Lower leg skin (tissue), 4 donors: ENCODE measurements at places on chromosomes 7 and 10. TPM values are rescaled to one million over a fixed set of nuclear protein-coding genes. Genes with fewer than 3 reads are reported as not detected.

DNA sequence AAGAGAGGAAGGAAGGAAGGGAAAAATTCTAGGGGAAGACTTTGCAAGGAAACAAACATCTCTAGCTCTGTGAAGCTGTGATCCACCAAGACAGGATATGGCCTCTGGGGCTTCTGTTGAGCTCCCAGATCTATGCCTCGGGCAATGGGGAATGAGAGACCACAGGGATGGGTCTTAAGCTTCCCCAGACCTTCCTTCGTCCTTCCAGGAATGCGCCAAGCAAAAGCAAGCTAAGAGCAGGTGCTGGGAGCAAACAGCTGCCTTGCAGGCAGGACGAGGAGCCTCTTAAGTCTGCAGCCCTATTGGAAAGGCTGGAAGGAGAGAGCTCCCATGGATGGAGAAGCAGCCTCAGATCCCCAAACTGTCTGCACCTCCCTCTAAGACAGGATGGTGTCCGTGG, 21.9 kb upstream of the ELN start:
- no peak for DNase-seq

- no peak for DNase-seq
Observed at GRCh38 chr7:140003913-140004382, 58.8 kb downstream of the PARP12 start.

DNA sequence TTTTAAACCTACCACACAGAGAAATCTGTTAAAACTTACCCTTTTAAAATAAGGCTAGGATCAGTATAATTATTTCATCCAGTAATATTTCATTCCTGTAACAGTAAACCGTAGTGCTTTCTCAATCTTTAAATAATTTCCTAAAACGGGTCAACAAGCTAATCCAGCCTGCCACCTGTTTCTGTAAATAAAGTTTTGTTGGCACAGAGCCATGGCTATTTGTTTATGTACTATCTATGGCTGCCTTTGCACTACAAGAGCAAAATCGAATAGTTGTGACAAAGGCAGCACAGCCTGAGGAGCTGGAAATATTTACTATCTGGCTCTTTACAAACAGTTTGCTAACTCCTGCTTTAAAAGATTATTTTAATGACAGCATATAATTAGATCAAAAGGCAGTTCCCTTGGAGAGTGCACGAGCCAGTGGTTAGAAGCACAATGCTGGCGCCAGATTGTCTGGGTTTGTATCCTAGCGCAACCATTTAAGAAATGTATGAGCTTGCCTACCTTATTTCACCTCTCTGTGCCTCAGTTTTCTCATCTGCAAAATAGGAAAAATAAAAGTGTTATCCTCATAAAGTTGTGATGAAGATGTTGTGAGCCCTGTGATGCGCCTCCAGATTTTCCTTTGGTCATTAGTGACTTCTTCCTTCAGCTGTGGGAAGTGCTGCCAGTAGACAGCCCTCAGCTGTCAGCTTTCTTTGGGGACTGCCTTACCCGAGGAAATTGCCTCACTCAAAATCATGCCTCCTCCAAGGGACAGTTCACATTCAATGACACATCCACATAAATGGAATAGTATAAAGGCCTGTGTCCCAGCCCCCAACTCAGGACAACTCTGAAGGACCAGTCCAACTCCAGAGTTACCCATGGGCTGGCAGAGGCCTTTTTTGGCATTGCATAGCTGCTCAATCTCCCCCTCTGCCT, 11.8 kb upstream of the MIOS start:
- DNase-seq: no peak

- no peak for DNase-seq
Observed at GRCh38 chr7:108455551-108455997, 662 bp downstream of the NRCAM start.

The RP9 gene
- total RNA-seq: 6.4 TPM

- DNase-seq: no peak
Observed at GRCh38 chr10:71770255-71770654, 3.1 kb downstream of the VSIR start.

The ACTL6B gene
- total RNA-seq: not detected

DNA sequence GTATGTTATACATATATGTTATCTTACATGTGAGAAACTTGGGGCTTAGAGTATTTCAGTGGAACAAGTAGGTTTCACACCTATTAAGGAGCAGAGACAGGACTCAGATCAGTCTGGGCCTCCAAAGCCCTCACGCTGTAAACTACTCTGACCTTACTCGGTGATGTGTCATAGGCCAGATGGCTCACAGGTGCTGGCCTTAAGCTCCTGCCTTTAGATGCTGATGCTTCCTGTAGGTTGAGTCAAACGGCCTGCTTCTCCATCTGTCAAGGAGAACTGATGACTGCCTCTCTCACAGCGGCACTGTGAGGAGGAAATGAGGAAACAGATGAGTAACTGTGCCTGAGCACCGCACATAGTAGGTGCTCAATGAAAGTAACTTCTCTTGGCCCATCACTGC, 312.6 kb upstream of the COBL start:
- no peak for DNase-seq

The HSPA14 gene
- total RNA-seq: 5.4 TPM

The SEMA4G gene
- total RNA-seq: 27.7 TPM

The PLXNA4 gene
- 5.5 TPM for total RNA-seq

- DNase-seq: no peak
Observed at GRCh38 chr7:83476511-83477050, 172.4 kb downstream of the SEMA3E start.

DNA sequence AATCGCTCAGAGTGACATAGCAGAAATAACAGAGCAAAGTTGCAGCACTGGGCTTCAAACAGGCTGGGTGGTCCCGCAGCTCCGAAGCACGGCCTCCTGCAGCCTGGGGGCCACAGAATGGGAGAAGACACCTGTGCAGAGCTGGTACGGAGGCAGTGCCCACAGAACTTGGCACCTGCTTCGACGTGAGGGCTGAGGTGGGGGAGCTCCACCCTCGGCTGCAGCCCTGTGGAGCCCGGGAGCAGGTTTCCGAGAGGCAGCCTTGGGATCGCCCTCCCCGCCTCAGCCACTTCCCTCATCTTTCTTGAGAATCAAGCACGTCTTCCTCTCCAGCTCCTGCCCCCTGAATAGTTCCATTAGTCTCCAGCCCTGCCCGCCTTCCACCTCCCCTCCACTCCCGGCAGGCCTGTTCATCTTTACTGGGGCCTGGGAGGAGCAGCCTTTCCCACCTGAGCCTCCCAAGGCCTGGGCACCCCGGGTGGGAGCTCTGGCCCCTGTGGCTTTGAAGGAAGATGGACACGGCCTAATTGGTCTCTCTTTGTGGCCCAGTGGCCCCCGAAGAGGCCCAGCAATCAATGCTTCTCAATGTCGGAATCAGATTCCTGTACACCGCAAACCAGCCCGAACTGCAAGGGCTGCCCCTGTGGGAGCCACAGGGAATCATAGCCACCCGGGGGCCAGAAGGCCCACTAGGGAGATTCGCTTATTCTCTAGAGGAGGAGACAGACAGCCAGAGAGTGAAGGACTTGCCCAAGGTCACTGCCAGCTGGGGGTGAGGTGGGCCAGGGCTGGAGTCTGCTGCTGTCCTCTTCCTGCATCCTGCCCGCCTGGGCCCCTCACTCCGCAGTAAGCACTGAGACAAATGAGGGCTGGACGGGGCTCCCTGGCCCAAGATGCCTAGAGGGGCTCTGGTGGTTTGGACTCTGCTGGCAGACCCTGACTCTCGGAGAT, 17.0 kb upstream of the PCBD1 start:
- DNase-seq: no peak

The SFTPA1 gene
- not detected for total RNA-seq

GRCh38 chr7:132465516-132465915, 110.8 kb downstream of the PLXNA4 start:
- DNase-seq: no peak

- DNase-seq: no peak
Observed at GRCh38 chr10:111392910-111393309, 316.1 kb downstream of the ADRA2A start.

- no peak for DNase-seq
Observed at GRCh38 chr7:285731-286130, 4.2 kb upstream of the FOXL3 start.

GRCh38 chr10:93612311-93612710, at the start of gene PDE6C:
Gene PDE6C, plus strand, starts transcription at chr10:93612537. Its CDS starts 189 bp downstream, at chr10:93612726.
- no peak for DNase-seq

DNA sequence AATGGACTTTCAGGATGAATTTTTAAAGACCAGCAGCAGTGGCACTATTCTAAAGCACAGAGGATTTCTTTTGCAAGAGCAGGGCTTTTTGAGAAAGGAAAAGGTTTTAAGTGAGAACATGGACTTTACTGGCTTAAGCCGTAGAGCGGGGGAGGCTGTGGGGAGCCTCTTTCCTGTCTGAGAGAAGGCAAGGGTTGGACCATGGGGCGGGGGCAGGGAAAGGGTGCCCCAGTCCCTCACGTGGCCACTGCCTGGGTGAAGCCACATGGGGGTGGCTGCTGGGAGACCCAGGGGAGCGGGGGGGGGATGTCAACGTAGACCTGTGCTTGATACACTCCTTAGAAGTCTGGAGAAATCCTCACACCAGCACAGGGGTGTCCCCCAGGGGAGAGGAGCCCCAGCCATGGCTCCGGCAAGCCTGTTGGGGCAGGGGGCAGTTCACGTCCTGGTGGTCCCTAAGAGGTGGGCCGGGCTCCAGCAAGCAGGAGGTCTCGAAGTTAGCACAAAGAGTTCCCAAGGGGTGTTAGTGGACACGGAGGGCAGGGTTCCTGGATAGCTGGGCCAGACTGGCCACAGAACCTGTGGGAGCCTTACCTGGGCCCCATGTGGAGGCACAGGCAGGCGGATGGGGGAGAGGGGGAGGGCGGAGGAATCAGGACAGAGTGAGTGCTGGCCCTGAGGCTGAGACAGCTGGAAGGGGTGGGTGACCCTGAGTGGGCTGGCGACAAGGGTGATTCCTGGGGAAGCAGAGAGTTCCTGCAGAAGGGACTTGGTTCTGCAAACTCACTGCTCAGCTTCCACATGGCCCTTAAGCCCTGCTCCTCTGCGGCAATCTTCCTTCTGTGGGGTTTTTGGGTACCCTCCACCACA, 36.9 kb upstream of the ELFN1 start:
- no peak for DNase-seq

DNA sequence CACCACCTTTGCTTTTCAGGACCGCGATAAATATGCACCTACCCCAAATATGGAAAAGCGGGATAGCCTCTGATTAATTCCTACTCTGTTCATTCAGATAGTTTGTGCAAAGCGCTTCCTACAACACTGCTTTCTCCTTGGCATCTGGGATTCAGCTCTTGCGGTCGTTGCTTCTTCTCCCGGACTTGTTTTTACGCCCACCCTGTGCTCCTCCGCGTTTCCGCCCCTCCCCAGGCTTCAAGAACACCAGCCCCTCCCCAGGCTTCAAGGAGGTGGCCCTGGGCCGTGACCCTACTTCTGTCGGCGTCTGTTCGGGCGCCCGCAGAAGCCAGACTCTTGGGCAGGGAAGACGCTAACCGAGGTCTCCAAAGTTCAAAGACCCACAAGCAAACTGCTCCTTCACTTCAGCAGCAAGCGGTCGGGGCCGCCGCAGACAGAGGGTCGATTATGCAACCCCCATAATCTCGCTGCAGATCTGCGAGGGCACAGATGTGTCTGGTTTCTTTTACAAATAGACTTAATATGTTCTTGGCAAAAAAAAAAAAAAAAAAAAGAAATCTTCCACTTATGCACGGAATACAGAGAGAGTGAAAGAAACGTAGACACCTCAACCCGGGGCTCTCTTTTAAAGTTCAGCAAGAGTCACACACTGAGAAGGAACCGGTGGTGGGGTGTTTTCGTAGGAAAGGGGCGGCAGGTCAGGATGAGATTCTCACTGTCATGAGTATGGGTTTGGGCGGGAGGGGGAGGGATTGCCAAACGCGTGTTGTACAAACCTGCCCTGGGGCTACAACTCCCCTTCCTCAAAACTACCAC, 1.9 kb downstream of the DLX5 start:
- DNase-seq: no peak

The CALML3 gene
- total RNA-seq: 181 TPM

- no peak for DNase-seq
Observed at GRCh38 chr10:47082055-47082784, 171.0 kb downstream of the PTPN20 start.

- no peak for DNase-seq
Observed at GRCh38 chr10:103915796-103916195, 2.2 kb downstream of the STN1 start.

DNA sequence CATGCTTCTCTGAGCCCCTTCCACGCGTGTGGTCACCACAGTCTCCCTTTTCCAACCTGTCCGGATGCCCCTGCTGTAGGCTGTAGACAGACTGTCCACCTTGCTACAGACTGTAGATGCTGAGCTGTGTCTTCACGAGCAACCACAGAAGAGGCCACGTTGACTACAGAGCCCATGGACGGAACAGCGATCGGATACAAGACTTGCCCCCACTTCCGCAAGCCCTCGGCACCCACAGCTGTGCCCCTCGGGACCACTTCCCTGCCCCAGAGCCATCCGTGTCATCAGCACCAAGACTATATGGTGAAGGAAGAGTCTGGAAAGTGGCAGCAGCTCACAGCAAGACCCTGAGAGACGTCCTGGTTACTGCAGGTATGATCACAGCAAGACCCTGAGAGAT, 491.4 kb downstream of the DNAJB6 start:
- DNase-seq: no peak

The MNX1 gene
- total RNA-seq: 0.76 TPM

The PPP1R3A gene
- total RNA-seq: not detected

GRCh38 chr10:122665946-122666345, 33.7 kb downstream of the C10orf120 start:
- no peak for DNase-seq
